ENCODE measurements at places on chromosomes 7 and 10. TPM values are rescaled to one million over a fixed set of nuclear protein-coding genes. Genes with fewer than 3 reads are reported as not detected.

GRCh38 chr10:7084280-7085005, 326.4 kb downstream of the SFMBT2 start:
- DNase-seq: no peak

DNA sequence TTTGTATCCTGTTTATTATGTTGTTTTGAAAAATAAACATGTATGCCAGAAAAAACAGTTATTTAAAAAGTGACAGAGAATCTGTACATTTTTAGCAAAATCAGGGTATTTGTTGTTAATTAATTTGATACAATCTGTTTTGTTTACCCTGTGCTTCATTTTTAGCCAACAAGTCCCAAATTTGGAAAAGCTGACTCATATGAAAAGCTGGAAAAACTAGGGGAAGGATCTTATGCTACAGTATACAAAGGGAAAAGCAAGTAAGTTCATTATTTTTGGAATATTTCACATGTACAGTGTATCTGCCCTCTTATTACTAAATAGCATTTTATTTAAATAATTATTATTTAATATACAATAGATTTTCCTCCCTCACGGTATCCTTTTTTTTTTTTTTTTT, 151.4 kb downstream of the CDK14 start:
- DNase-seq: no peak

GRCh38 chr10:27947540-27947939, 51.3 kb downstream of the ODAD2 start:
- DNase-seq: no peak

- DNase-seq: no peak
Observed at GRCh38 chr7:106114716-106115383, 2.7 kb upstream of the SYPL1 start.

DNA sequence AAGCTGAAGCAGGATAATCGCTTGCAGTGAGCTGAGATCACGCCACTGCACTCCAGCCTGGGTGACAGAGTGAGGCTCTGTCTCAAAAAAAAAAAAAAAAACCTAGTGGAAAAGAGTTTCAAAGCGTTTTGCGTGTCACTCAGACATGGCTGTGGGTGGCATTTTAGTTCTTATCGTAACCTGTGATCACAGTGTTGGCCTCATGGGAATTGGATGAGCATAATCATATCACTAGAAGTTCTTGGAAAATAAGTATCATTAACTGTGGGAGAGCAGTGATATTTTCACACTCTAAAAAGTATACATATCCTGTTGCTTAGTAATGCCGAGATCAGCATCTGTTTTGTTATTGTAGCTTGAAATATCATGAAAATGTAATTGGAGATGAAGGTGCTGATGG, 92.6 kb downstream of the CREM start:
- DNase-seq: no peak

GRCh38 chr7:78734626-78735025, 718.8 kb downstream of the MAGI2 start:
- DNase-seq: no peak

- no peak for DNase-seq
Observed at GRCh38 chr10:132558516-132559413, 21.2 kb downstream of the INPP5A start.

GJC3 gene
- total RNA-seq: not detected

PITX3 gene
- total RNA-seq: not detected

ACBD7 gene
- total RNA-seq: not detected

FRMPD2 gene
- total RNA-seq: not detected

CPEB3 gene
- 1.6 TPM for total RNA-seq

NXPH1 gene
- not detected for total RNA-seq

AGR2 gene
- not detected for total RNA-seq
